ENCODE measurements at places on chromosomes 5 and 9.

DNA sequence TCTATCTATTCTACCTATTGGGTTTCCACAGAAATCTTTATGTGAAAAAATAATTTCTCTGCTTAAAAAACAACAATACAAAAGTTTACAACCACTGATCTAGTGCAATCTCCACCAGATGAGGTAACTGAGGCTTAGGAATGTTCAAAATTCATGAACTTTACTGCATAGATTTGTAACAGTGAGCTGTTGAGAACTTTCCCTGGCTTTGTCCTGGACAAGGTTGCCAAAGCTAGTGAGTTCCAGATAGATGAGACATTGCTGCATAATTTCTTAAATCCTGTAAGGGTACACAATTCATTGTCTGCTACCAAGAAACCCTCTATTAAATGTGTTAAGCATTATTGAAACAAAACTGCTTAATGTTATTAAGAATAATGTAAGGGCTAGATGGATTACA is 102.7 kb downstream of the OSMR start:
- no peak for DNase-seq

DNA sequence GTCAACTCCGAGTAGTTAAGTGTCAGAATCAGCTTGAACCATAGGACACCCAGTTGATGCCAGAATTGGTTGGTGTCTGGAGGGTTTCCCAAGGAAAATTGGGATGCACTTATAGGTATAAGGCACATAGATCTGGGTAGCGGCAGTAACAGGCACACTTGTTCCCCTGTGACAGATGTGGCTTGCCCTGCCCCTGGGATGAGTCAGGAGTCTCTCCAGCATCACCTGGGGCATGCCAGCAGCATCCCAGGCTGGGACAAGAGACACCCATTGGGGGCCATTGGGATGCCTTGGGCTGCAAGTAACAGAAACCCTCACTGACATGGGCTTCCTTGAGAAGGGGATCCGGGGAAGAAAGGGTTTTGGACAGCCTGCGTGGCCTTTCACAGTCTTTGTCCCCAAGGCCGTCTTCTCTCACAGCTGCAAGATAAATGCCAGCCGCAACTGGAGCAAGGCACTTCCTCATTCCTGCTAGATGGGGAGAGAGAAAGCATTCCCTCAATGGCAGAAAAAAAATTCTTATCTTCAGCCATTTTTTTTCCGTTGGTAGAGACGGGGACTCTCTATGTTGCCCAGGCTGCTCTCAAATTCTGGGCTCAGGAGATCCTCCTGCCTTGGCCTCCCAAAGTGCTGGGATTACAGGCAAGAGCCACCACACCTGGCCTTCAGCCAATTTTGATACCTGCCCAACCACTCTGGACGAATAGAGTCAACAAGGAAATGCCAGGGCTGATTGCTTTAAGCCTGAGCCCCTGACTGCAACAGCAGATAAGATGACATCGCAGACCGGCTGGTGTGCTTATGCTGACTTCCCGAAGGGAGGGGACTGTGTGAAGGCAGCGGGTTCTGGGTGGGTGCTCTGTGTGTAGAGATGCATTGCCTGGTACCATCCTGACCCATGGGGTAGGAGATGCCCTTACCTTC is 13.3 kb upstream of the RNF130 start:
- no peak for DNase-seq

- no peak for DNase-seq
Measured at GRCh38 chr5:171649075-171649401, 136.6 kb upstream of the SMIM23 start.

GRCh38 chr5:125226825-125227224 is 480.4 kb upstream of the ZNF608 start:
- DNase-seq: no peak

- no peak for DNase-seq
Measured at GRCh38 chr5:124207118-124207517, 539.3 kb downstream of the ZNF608 start.
